ENCODE measurements at places on chromosomes 1 and 21. TPM values are rescaled to one million over a fixed set of nuclear protein-coding genes. Genes with fewer than 3 reads are reported as not detected.

Gene EPHX1
- 4.3 TPM for total RNA-seq

Gene SUSD4
- 0.33 TPM for total RNA-seq

Gene ATAD3C
- 1.5 TPM for total RNA-seq

Gene VCAM1
- 2.2 TPM for total RNA-seq

Gene PDZK1
- total RNA-seq = not detected

Gene UBE2Q1
- 87.4 TPM for total RNA-seq

Gene OR2T35
- not detected for total RNA-seq

Gene DISC1
- 2.0 TPM for total RNA-seq

Gene GPR37L1
- not detected for total RNA-seq

Gene IGSF9
- total RNA-seq = 0.08 TPM

Gene IFNLR1
- 6.3 TPM for total RNA-seq

Gene STXBP3
- total RNA-seq = 31.8 TPM

Gene KRTAP19-1
- total RNA-seq = not detected

Gene FAM131C
- 0.34 TPM for total RNA-seq

Gene RAB3B
- 0.08 TPM for total RNA-seq

Gene PLEKHN1
- 1.3 TPM for total RNA-seq

Gene ST6GALNAC5
- not detected for total RNA-seq

Gene VSIG8
- total RNA-seq = not detected

Gene HNRNPR
- 207 TPM for total RNA-seq

Gene TMEM79
- total RNA-seq = 7.8 TPM

Gene NOS1AP
- total RNA-seq = 0.14 TPM

Gene SLAMF1
- 41.6 TPM for total RNA-seq

Gene METTL13
- total RNA-seq = 59.3 TPM

Gene YOD1
- 10.8 TPM for total RNA-seq

Gene RORC
- 0.06 TPM for total RNA-seq

Gene RSRP1
- total RNA-seq = 67.6 TPM

Gene ZFP69
- total RNA-seq = 4.2 TPM

Gene NES
- 0.04 TPM for total RNA-seq

Gene OR2L3
- total RNA-seq = not detected

Gene PPIAL4G
- total RNA-seq = not detected

Gene ZFP69B
- total RNA-seq = 8.3 TPM

Gene TMEM201
- total RNA-seq = 31.6 TPM

Gene RNF186
- total RNA-seq = not detected

Gene RGS13
- total RNA-seq = not detected

Gene DEPDC1
- total RNA-seq = 15.5 TPM

Gene GFI1
- 79.7 TPM for total RNA-seq

Gene SPATA46
- total RNA-seq = not detected

Gene NBPF10
- total RNA-seq = 0.64 TPM

Gene CACHD1
- 3.4 TPM for total RNA-seq

Gene TFF3
- total RNA-seq = not detected

Gene OPRD1
- 0.02 TPM for total RNA-seq

Gene FAM151A
- total RNA-seq = not detected

Gene SPRR2F
- not detected for total RNA-seq

Gene KANK4
- total RNA-seq = not detected

Gene WDR4
- 54.0 TPM for total RNA-seq

Gene OR2T2
- not detected for total RNA-seq

Gene CLCA4
- not detected for total RNA-seq
